ENCODE measurements at places on chromosomes 2 and 18.

GRCh38 chr18:4270016-4270415, 185.1 kb downstream of the DLGAP1 start:
- DNase-seq: no peak

GRCh38 chr2:180349809-180350208, 342.7 kb upstream of the CWC22 start:
- DNase-seq: no peak

DNA sequence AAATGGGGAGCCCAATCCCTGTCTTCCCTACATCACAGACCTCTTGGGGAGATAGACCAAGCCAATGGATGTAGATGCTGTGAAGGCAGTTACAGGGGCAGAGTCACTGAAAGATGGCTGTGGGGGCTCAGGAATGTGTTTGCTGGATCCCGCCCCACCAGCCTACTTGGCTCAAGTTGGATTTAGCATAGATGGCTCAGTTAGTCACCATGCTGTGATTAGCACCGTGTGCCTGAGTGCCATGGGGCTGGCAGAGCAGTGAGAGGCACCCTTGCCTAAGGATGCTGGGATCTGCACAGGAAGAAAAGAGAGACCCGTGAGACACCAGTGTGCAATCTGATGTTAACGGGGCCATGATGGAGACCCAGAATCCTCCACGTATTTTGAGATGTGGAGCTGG, 228.3 kb downstream of the DYSF start:
- DNase-seq: no peak

DNA sequence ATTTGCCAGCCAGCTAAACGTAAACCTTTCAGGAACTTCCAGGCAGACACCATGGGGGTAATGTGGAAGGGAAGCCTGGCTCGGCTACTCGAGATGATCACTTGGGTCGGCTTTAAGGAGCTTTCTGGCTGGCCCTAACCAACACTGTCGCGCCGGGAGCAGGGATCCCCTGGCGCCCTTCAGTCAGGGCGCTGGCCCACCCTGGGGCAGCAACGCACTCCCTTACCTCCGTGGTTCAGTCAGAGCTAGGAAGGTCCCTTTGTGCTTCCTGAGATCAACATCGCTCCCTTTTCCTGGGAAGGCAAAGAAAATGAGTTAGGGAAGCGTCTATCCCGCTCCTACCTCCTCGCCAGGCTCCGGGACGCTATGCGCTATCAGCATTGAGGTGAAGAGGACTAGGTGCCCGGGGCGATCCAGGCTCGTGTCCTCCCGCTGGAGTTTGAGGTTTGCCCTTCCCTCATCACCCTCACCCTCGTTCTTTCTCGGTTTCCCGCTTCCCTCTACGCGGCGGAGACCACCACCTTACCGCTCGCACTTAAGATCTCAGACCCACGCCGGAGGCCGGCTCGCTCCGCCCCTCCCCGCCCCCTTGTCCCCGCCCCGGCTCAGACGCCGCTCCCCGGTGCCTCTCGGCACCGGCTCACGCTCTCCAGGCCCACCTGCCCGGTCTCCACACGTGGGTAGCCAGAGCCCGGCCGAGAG, 449 bp upstream of the ATRAID start:
- no peak for DNase-seq

- no peak for DNase-seq
Measured at GRCh38 chr2:135836596-135837270, at the start of gene LCT. TSS of gene LCT (minus strand) at chr2:135837184. CDS start at chr2:135837169, 15 bp downstream.
